Activated CD4-positive, alpha-beta T cell treated with anti-CD3 and anti-CD28 coated beads for 24 hours (primary cell): ENCODE measurements at places on chromosomes 2 and 18.

DNA sequence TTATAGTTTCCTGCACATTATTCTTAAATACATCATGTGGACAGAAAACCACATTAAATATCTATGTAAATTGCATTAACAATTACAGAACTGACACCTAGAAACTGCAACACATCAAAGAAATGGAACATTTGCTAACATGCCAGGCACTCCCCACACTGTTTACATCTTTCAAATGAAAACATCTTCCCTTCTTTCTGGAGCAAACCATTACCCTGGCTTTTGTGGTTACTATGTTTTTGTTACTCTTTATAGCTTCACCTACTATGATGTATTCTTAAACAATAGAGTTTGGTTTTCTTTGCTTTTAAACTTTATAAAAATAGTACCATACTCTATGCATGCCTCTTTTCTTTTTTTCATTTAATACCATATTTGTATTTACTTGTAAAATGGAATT is 1894.5 kb upstream of the CELF4 start:
- DNase-seq = no peak

DNA sequence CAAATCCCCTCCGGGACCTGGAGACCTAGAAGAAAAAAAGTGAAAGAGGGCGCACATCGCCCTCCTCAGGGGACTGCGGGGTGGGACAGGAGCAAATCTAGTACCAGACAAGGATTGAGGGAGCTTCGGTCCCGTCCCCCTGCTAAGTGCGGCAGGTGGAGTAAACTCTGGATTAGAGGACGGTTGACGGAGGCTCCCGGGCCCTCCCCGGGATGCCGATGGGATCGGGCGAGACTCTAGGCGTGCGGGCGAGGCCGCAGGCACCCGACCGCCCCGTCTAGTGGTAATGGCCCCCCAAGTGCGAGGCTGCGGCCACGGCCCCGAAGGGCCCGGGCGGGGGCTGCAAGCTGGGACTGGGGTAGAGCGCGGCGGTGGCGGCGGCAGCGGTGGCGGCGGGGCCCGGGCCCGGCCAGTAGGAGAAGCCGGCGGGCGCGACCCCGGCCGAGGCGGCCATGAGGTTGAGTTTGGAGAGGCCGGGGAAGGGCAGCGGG is 3.5 kb downstream of the FEV start:
- DNase-seq = no peak

DNA sequence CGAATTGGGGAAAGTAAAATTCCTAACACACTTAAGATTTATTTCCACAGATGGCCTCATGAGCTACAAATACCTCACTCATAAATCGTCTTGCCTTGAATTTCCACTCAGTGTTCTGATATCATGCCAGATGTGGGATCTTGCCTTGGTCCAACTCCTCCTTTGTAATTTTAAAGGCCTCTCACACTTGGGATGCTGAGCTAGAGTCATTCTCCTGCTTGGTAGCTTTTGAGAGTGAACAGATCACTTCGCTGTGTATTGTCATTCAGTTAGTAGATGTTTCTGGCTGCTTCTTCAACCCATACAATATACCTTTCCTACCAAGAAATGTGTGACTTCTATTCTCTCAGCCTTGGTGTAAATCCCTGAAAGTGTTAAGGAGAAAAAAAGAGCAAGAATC is 309.2 kb downstream of the NRXN1 start:
- no peak for DNase-seq

DNA sequence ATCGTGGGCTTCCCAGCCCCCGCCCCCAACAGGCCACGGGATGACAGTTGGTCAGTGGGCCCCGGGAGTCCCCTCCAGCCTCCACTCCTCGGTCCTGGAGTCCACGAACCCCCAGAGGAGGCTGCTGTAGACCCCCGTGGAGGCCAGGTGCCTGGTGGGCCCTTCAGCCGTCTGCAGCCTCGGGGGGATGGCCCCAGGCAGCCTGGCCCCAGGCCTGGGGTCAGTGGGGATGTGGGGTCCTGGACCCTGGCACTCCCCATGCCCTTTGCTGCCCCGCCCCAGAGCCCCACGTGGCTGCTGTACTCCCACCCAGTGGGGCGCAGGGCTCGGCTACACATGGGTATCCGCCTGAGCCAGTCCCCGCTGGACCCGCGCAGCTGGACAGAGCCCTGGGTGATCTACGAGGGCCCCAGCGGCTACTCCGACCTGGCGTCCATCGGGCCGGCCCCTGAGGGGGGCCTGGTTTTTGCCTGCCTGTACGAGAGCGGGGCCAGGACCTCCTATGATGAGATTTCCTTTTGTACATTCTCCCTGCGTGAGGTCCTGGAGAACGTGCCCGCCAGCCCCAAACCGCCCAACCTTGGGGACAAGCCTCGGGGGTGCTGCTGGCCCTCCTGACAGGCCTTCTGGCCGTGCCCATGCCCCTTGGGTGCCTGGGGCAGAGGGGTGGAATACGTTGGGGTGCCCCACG is 7.6 kb downstream of the NEU4 start:
- DNase-seq = no peak

GRCh38 chr2:106719222-106719621 is 166.7 kb downstream of the ST6GAL2 start:
- no peak for DNase-seq

GRCh38 chr2:196452758-196453157 is 186.8 kb upstream of the CCDC150 start:
- no peak for DNase-seq

GRCh38 chr2:49901202-49902065 is 747.1 kb upstream of the FSHR start:
- DNase-seq = no peak

DNA sequence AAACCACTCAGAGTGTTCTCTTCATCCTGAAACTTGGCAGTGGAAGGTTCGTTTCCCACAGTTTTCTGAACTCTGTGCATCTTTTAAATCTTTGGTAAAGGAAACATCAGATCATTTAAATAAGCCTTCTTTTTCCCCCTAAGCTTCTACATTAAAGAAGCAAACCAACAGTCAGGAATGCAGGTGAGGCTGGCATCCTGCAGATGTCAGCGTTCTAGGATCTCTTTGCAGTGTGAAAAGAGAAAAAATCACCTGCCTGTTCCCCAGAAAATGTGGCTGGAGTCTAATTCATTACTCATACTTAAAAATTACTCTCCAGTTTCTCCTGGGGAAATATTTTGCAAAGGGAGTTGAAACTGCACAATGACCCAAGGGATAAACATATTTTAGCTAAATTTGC is 64.5 kb upstream of the ZCCHC2 start:
- DNase-seq = no peak

GRCh38 chr2:54599914-54600313 is 123.5 kb upstream of the EML6 start:
- DNase-seq = no peak

DNA sequence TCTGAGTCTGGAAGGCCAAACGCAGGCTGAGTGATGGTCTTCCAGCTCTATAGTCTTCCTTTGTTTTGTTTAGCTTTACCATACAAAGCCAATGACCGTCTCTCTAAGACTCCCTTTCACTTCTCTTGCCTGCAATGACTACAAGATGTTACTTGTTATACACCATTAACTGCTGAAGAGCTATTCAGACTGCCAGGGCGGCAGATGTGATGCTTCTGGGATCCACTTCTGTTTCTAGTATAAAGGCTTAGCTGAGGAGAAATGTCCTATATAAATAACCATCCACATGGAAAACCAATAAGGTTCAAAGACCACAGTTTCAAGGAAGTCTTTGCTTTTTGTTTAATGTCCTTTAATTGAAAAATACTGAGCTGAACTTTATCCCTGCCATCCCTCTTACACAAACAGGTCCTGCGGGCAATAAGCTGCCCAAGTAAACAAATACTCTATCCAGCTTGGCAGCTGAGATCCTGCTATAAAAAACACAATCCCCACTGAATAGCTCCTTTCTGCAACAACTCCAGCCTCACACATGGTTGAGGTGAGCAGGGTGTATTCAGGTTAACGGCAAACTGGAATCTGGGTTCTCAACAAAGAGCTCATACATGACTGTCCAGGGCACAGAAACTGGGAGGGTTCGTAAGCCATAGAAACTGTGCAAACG is 124.6 kb downstream of the VIT start:
- DNase-seq = no peak

DNA sequence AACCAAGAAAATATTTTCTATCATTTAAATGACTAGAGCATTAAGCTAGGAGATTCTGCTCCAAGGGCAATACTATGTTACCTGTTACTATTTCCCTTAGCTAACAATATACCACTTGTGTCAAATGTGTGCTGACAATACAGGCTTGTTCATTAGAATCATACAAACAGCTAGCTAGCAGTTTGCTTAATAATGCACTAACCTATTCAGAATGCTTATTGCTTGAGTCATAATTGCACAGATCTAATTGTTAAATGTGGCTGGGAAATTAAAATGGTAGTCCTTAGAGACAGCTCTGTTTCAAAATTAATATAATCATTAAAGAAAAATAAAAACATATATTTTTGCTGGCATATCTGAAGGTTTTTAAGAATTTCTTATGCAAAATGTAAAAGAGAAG is 344.2 kb downstream of the ERBB4 start:
- no peak for DNase-seq

DNA sequence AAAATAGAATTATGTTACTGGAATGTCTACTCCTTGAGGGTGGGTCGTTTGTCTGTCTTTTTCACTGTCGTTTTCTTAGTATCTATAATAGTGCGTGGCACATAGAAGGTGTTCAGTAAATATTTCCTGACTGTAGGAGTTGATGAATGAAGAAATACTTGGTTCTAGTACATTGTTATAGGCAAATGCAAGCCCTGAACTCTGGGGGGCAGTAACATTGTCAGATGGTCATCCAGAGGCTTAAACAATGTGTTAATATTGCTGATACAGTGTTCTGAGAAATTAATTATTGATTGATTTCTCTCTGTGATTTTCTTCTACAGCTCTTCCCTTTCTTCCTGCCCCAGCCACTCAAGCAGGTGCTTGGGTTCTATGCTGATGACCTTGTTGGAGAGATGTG is 24.4 kb upstream of the THOC1 start:
- DNase-seq = no peak

DNA sequence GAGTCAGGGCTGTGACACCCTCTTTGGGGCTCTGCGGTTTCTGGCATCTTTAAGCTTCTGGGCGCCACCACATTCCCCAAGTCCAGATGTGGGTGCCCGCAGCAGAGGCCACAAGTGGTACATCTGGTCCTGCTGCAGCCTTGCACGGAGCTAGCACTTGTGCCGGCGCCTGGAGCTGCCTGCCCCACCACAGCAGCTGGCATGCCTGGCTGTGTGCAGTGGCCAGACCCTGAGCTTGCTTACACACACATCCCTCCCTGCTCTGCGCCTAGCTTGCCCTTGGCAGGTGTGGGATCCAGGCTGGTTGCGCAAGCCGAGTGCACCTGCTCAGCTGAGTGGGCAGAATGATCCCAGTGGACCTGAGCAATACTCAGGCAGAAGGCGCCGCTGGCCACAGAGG is 27.3 kb downstream of the SLC4A10 start:
- DNase-seq = no peak

DNA sequence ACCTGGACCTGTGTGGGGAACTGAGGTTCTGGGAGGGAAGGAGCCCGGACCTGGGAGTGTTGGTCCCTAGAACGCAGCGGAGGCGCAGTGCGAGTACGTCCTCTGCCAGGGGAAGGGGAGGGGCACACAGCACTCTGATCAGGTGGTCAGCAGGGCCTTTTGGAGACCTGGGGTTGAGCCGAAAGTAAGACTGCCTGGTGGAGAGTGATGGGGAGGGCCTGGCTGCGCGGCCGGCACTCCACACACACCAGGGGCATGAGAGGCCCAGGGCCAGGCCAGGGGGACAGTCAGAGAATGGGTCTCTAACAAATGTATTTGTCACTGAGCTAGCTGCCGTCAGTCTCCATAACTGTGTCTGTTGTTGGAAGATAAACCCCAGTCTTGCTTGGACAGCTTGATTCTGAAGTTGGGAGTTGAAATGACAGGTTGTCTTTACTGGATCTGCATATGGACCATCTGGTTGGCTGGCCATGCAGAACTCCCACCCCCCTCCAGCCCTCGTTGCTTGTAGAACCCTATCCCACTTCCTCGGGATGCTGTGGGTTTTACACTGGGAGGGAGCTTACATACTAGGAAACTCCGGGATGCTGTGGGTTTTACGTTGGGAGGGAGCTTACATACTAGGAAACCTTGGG is 75.4 kb upstream of the NFATC1 start:
- DNase-seq = no peak

- no peak for DNase-seq
These were observed 109.0 kb upstream of the SLC35G4 start for GRCh38 chr18:11500153-11501122.

DNA sequence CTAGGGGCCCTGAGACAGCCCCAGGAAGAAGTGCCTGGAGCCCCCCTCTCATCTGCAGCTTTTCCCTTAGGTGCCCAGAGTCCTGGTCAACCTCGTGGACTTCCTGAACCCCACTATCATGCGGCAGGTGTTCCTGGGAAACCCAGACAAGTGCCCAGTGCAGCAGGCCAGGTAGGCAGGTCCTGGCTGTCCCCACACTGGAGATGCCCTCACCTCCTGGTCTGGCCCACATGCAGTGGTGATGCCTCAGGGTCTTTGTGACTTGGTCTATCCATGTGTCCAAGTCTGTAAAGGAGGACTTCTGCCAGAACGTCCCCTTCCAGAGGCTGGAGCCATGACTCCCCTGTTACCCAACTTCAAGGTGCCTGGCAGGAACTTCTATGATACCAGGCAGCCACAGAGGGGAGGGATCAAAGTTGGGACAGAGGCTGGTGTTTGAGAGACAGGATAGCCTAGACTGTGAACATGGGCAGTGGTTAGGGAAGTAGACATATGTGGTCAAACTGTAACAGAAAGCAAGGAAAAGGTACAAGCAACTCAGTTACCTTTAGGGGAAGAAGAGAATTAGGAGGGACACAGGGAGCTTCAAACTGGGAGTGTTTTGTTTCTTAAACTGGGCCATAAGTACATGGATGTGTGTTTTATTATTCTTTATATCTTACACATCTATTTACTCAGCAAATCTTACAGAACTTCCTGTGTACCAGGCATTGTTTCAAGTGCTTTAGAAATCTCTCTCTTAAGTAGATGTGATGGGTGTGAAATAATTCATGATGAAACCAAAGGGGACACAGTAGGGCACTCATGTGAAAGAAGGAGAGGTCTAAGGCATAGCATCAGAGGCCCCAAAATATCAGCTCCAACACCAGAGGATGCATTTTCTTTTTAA is 107.1 kb downstream of the PLB1 start:
- DNase-seq = no peak
